ENCODE measurements at places on chromosomes 4 and X.

DNA sequence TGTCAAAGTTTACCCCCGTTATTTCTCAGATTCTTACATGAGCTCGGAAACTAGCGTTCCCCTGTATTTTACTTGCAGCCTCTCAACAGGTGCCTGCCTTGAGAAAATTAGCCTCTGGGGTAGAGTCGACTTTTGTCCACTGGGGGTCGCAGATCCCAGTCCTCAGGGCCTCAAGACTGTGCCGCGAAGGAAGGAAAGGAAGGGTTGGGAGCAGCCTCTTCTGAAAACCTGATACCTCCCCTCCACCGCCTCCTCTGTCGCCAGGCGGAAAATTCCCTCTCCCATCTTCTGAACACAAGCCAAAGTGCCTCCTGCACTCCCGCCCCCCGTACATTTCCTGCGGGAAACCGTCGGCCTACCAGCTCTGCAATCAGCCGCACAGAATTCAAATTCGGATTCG, 44.4 kb upstream of the TMSB15B start:
- DNase-seq = peak; percentile 33

DNA sequence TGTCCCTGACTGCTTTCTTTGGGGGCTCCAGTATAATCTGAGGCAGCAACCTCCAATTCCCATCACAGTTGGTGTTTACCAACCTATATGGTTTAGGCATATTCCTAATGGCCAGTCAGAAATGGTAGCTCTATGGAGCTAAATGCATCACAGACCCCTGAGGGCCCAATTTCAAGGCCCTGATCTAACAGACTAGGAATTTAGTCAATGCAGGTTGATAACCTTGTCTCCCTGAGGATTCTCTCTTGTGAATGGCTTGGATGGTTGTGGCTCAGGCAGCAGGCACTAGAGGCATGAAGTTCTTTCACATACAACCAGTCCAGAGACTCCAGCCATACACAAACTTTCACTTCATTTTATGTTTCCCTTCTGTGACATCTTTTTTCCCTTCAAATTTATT, 59.4 kb downstream of the TMPRSS11F start:
- no peak for DNase-seq

- no peak for DNase-seq
Observed at GRCh38 chr4:77595364-77595973, 10.2 kb upstream of the CXCL13 start.

DNA sequence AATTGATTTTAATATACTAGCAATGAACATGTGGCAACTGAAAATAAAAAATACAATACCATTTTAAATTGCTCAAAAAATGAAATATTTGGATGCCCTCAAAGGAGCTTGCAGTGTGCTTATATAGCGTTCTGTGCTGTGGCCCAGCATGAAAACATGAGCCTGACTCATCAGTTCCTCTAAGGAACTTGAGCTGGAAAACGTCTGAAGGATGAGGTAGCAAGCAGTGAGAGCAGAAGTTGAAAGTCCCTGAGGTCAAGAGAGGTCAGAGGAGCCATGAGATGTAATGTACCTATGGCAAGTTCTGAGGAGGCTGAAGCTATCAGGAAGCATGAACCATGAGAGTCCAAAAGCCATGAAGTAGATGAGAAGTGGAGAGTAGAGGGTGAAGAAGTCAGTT, 59.7 kb downstream of the HMGB3 start:
- no peak for DNase-seq

All from activated T-cell treated with anti-CD3 and anti-CD28 coated beads for 4 hours (primary cell).